ENCODE measurements at places on chromosomes 7 and 10. TPM values are rescaled to one million over a fixed set of nuclear protein-coding genes. Genes with fewer than 3 reads are reported as not detected.

GRCh38 chr7:44107116-44107960 lies 3.2 kb downstream of the AEBP1 start:
- DNase-seq, result no peak

DNA sequence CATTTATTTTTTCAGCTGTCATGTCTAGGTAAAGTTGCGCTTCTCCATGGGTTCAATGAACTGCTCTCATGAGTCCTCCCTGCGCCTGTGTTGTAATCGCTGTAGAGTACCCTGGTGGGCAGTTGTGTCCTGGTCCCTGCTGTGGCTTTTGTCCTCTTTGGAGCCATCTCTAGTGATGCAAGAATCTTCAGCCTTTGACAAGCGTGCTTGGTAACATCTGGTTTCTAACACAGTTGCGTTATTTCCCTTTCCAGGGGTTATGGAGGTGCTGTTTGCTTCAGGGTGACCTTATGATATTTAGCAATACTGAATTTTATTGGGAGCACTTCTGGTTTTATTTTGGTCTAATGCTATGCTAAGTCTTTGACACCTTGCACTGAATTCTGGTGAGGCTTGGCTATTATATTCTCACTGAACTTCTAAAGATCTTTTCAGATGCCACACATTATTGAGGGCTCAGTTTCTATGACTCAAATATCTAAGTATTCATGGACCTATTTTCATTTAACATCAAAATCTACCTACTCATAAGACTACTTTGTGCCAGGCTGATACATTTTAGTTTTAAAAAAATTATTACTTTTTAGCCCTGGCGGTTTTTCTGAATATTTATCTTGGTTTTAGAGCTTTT lies 88.6 kb downstream of the FANK1 start:
- DNase-seq, result no peak

GRCh38 chr10:75407224-75407712 lies 5.7 kb upstream of the ZNF503 start:
- DNase-seq, result no peak

GRCh38 chr7:117808341-117808757 lies 64.9 kb downstream of the CTTNBP2 start:
- DNase-seq, result no peak

GRCh38 chr10:59025981-59026765 lies 150.3 kb upstream of the PHYHIPL start:
- DNase-seq, result no peak

DNA sequence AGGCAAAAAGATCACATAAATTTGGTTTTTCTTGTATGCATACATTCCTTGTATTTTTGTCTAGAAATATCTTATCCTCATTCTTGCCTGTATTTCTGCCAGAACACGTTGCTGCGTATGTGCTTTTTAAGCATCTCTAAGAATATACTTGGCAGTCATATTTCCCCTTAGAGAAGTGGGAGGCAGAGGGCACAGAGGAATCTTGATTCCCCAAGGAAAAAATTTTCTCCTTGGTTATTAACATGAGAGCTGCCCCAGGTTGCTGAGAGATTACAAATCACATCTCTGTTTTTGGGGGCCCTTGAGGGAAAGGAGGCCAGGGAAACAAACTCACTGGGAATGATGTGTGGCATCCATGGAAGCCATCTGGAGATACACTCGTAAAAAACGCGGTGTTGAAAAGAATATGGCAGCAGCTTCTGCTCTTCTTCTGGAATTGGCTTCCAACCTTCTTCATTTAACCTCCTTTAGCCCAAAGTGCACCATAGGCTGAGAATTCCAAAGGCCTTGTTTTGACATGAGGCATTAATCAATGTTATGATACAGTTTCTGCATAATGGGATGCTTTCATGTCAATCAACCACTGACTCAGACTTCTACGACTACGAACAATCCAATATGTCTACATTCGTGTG lies 684.3 kb upstream of the SORCS1 start:
- no peak for DNase-seq

GRCh38 chr10:73060738-73061635 lies 35.7 kb downstream of the P4HA1 start:
- peak; percentile 36 for DNase-seq

GRCh38 chr7:112421666-112422486 lies 28.4 kb upstream of the IFRD1 start:
- no peak for DNase-seq

DNA sequence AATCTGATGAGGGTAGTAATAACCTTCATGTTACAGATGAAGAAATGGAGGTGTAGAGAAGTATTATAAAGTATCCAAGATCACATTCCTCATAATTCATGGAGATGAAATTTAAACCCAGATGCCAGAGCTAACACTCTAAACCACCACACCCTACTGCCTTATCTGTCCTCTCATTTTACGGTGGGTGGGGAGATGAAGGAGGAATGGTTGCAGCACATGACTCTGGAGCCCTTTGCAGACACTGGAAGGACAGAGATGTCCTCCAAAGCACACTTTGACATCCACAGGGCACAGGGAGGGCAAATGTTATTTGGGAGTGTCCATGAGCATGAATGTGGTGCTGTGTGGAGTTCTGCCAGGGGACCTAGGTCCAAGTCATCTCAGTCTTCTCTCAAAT lies 1.1 kb downstream of the PLEKHS1 start:
- DNase-seq, result no peak

DNA sequence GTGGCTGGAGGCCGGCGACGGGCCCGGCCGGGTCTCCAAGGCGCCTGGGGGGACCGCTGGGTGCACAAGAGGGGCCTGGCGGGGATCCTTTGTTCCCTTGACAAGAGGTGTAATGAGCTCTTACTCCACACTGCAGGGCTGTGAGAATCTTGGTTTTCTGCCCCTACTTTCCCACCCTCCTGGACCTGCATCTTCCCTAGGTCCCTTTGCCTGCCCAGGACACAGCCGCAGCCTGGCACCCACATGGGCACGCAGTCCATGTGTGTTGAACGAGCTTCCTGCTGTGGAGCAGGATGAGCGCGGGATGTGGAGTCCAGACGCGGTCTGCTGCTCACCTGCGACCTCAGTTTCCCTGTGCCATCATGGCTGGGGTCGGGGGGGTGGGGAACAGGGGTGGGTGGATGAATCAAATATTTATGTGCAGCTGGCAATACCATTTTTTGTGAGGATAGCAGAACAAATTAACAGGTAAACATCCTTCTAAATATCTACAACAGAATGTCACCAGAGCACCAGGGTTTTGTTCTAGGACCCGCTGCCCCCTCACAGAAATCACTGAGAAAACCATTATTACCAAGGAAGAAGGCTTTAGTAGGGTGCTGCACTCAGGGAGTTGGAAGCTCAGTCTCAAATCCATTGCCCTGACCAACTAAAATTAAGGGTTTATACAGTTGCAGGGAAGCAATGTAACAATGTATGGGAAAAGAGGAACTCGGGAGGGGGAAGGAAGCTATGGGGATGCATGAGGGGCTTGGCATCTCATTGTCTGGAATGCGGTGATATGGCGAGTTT lies 474 bp upstream of the NSMCE4A start:
- no peak for DNase-seq

- DNase-seq, result peak; percentile 31
Measured at GRCh38 chr7:132394283-132395198, 181.7 kb downstream of the PLXNA4 start.

GRCh38 chr10:79268742-79269141 lies 78.5 kb upstream of the PPIF start:
- no peak for DNase-seq

DNA sequence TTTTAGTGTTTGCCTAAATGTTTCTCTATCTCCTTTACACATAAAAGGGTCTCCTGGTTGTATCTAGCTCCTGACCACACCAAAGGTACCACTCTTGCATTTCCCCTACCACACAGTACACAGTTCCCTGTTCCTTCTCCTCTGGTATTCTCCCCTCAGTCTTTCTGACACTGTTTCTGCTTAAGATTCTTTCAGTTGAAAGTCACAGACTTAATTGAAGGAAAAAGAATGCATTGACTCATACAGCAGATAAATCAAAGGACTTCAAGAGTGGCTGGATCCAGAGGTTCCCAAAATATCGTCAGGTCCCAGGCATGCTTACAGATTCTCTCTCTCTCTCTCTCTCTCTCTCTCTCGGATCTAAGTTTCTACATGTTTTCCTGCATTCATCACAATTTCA lies 185.6 kb upstream of the LRGUK start:
- no peak for DNase-seq

- DNase-seq, result no peak
Measured at GRCh38 chr10:33212061-33212748, 122.3 kb downstream of the NRP1 start.

GRCh38 chr10:88992921-88993524 lies 2.4 kb downstream of the FAS start:
- no peak for DNase-seq

DNA sequence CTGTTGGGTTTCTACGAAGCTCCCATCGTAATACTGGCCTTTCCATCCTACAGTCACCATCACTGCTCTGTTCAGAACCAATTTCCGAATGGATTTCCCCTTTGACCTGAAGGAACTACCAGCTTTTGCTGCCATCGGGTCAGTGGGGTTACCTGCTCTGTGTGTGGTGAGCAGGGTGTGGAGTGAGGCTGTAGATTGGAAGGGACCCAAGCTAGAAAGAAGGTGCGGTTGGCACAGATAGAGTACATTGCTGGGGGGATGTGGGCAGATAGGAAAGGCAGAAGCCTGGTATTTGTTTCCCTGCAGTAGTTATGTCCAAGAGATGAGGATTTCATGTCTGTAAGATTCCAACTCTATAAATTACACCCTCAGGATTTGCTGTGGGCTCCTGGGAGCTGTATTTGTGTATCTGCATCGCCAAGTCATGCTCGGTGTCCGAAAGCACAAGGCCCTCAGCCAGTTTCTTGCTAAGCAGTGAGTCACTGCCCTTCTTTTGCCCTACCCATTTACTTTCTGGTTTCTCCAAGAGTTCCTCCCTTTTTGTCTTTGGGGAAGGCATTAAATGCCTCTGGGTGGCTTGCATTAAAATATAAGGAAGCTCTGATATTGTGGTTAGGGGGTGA lies 15.4 kb downstream of the CLCN1 start:
- no peak for DNase-seq

The ARHGAP22 gene
- 0.20 TPM for total RNA-seq

The TAS2R3 gene
- 5.6 TPM for total RNA-seq

The GIMAP7 gene
- total RNA-seq, result 476 TPM

The VGF gene
- total RNA-seq, result not detected

The CCDC172 gene
- not detected for total RNA-seq

The NKX6-2 gene
- total RNA-seq, result not detected

The MALRD1 gene
- total RNA-seq, result not detected

The ITPRID1 gene
- total RNA-seq, result not detected
